T-helper 22 cell (primary cell): ENCODE measurements at places on chromosomes 3 and 15.

DNA sequence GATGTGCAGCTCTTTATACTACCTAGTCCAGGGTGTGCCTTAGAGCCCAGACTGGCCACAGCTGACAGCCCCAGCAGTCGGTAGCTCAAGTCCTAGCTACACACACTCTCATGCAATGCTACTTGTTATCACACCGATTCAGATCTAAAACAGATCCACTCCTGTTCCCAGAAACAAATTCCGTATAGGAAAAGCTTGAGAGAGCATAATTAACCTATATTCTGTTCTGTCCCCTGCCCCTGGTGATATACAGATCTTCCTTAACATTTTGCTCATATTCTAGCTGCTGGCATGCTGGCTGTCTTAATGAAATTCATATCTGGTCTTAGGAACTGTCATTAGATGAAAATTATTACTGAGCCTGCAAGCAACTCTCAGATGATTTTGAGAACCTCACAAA lies 204.3 kb downstream of the SOX2 start:
- no peak for DNase-seq

- DNase-seq = no peak
These were observed 1.1 kb downstream of the HYAL3 start for GRCh38 chr3:50297896-50298725.

DNA sequence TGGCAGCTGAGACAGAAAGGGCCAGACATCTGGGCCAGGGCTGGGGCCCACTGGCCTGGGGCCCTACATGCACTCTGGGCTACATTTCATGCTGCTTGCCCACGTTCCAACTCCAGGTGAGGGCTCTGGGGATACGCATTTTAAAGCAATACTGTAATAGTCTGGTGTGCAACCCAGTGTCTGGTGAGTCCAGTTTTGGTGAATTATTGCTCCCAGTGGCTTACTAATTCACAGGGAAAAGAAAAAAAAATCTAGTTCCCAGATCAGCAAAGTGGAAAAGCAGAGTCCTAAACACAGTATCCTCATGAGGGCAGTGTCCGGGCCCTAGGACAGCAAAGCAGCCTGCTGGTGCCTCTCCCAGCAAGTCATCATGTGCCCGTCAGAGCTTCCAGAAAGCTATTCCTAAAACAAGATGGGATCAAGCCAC lies 82.4 kb downstream of the CCNL1 start:
- no peak for DNase-seq

- no peak for DNase-seq
These were observed 61.0 kb downstream of the LRRN1 start for GRCh38 chr3:3860235-3860634.

DNA sequence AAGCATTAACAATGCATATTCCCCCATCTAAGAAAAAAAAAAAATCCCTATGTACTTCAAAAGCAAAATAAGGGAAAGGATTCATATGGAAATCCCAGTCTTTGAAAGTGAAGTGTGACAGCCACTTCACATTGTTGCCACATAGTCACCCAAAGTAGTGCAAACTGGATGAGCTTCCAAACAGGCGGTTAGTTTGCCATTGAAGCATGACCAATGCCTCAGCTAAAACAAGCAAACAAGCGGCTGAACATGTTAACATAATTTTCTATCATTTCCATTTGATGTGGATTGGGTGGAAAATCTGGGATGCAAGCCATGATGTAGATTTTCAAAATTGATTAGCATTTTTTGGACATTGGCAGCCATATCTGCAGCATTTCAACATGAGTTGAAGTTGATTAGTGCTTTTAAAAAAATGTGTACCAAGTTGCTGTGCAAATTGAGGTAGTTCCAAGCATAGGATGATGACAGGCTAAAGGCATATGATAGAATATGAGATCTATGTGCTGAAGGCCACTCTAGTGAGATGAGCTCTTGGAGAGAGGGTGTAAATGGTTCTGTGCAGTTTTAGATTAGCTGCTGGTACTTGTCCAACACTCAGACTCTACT lies 405.2 kb downstream of the NR2F2 start:
- no peak for DNase-seq
